ENCODE measurements at places on chromosomes 5 and 9.

DNA sequence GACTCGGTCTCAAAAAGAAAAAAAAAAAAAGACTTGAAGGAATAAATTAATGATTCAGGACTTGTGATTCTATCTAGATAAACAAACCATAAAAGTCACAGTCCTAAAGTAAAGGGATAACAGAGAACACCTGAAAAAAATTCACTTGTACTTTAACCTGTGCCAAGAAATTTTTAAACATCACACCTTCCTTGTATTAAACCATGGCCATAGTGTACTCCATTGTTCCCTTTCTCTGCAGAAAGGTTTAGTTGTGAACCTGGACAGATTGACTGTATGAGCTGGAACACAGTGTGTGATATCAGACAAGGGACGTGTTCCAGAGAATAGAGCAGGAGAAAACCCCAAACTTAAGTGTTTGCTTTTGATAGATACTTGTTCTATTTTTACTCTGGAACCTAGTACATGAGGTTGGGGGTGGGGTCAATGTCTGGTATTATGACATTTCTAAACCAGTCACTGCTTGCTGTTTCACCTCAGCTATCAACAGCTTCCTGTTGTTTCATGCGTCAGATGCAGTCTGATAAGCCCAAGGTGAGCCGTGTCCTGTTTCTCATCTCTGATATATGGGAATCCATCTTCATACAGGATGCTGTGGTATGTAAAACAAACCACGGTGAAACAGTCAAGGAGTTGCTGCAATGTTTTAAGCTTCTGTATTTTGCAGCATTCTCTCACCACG is 62.5 kb upstream of the ITGA1 start:
- DNase-seq: no peak

DNA sequence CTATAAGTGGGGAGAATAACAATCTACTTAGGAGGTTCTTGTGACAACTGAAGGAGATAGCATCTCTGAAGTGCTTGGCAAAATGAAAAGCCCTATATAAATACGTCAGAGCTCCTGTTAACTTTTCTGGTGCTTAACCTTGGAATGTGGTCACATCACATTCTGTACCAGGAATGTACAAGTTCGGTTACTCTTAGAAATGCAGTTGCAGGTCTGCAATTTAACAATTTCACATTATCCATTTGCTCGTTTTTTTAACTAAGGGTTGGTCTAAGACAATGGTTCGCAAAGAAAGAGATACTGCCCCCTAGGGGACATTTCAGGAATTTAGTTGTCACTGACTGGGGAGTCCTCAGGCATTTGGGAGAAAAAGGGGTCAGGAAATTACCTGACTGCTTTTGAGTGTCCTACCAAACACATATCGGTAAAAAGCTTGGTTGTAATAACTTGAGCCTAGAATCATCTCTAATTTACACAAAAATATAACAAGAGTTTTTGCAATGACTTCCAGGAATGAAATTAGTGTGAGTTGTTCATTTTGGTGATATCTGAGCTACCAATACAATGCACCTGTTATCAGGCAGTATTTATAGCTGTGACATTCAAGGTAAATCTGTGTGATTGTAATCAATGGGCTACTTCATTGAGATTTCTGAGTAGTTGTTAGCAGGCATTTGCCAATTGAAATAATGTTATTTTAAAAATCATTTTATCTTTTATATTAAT is 5.4 kb upstream of the HBEGF start:
- no peak for DNase-seq

DNA sequence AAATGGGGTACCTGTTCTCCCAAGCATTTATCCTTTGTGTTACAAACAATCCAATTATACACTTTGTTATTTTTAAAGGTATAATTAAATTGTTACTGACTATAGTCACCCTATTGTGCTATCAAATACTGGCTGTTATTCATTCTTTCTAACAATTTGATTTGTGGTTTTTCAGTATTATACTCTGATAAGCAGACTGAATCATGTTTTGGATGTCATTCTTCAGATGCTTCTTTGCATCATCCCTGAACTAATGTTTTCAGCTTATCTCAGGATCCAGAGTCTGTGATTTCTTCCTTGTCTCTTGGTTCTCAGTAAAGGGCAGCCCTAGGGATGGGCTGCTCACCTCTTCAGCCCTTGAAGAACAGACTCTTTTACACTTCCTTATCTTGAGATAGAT is 177.8 kb upstream of the SGCD start:
- DNase-seq: no peak

DNA sequence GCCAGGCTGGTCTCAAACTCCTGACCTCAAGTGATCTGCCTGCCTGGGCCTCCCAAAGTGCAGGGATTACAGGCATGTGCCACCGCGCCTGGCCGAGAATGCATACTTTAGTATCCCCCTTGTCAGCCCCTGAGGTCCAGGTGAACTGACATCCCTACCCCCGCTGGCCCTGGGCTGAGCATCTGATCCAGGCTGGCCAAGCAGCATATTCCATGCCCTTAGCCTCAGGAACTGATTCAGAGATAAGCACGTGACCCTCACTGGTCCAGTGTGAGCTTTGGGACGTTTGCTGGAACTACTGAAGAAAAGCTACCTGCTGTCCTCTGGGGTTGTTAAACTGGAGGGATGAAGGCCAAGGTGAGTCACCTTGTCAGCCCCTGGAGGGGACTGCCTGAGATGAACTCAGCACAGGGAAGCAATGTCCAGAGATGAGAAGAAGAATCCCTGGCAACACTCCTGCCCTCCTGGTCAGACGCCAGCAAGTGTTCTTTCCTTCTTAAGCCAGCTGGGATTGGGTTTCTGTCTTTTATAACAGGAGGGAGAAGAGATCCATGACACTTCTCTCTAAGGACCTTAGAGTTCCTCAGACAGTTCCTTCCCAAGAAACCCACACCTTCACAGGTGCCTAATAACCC is 59.1 kb upstream of the FBXW11 start:
- no peak for DNase-seq

- no peak for DNase-seq
Measured at GRCh38 chr9:128375865-128376264, 4.7 kb downstream of the URM1 start.

GRCh38 chr5:44389090-44389822 is at the start of gene FGF10:
Gene FGF10 (minus strand): TSS chr5:44389420. CDS start chr5:44388682, 738 bp downstream.
- peak; percentile 5 for DNase-seq

DNA sequence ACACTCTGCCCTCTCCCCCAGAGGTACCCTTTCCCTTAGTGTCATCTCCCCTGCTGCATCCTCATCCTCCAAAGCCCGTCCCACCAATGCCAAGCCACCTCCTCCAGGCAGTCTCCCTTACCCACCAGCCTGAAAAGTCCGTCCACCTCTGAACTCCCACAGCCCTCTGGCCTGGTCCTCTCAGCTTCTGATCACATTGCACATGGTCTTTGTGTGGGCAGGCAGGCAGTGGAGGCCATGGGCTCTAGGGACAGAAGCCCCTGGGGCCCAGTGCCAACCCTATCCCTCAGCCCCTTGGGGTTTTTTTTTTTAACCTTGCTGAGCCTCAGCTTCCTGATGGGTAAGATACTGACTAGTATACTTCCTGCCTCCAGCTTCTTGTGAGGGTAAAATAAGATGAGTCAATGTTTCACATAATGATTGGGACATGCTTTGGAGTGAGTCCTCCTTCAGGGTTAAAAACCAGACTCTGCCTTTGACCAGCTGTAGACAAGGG is 19.4 kb downstream of the CSF1R start:
- DNase-seq: no peak

DNA sequence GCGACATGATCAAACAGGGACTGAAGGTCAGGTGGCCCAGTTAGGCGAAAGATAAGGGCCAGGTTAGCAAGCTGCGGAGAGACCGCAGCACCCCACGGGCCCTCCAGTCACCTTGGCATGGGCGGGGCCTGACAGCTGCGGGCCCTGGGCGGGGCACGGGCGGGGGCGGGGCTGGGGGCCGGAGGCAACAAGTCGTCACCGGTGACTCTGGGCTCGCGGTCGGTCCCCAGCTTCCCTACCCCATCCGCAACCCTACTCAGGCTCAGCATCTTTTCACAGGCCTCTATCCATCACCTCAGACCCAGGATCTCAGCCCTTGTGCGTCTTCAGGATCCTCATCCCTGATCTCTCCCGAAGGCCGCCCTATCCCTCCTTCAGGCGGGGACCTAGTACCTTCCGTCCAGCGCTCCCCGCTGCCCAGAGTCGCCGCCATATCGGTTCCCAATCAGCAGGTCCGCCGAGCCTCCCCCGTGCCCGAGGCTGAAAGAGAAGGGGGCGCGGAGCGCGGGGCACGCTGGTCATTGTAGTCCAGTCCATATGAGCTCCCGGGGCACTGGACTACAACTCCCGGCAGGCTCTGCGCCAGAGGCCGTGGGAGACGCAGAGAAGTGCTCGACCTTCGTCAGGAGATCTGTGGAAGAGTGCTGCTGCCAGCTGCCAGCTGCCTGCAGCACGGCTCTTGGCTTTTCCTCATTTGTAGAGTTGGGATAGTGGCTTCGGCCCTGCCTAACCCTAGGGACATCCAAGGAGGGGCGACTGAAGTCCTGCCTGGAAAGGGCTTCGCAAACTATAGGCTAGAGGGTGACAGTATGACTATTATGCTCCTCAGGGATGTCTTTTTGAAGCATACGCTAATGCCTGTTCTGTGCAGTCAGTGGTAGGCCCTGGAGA is at the start of gene DNAJC18:
DNAJC18 (minus strand) TSS at position 513 of the 891 bp plus-strand sequence; CDS start at position 433, 80 bp downstream.
- peak; percentile 75 for DNase-seq

- DNase-seq: no peak
Measured at GRCh38 chr9:124757616-124758015, 13.5 kb downstream of the NR6A1 start.

DNA sequence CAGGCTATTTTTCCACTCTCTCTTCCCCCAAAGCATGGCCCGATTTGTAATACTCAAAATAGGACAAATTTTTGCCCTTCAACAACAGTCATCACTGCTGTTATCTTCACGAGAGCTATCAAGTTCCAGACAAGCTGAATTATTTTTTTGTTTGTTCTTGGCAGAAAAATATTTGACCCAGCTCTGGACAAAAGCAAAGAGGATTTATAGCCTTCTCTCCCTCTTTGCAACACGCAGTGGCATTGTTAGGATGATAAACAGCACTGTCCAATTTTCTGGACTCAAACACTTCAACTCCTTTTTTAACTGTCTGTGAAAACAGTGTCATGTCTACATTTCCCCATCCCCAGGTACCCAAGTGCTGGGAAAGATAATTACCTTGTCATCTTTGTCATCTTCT is 160.3 kb downstream of the SLF1 start:
- no peak for DNase-seq

GRCh38 chr9:127172066-127172707 is 49.8 kb upstream of the ANGPTL2 start:
- no peak for DNase-seq

DNA sequence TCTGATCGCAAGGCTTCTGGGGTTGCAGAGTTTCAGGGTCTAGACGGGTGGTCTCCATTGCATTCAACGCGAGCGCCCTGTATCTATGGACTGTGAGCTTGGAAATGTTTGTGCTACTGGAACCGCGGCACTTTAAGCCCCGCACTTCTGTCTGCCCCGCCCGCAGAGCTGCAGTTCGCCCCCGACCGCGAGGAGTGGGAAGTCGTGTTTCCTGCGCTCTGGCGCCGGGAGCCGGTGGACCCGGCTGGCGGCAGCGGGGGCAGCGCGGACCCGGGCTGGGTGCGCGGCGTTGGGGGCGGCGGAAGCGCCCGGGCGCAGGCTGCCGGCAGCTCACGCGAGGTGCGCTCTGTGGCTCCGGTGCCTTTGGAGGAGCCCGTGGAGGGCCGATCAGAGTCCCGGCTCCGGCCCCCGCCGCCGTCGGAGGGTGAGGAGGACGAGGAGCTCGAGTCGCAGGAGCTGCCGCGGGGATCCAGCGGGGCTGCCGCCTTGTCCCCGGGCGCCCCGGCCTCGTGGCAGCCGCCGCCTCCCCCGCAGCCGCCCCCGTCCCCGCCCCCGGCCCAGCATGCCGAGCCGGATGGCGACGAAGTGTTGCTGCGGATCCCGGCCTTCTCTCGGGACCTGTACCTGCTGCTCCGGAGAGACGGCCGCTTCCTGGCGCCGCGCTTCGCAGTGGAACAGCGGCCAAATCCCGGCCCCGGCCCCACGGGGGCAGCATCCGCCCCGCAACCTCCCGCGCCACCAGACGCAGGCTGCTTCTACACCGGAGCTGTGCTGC is 1.0 kb downstream of the ADAMTS19 start:
- no peak for DNase-seq

GRCh38 chr5:59835800-59836199 is 57.7 kb downstream of the PDE4D start:
- no peak for DNase-seq

DNA sequence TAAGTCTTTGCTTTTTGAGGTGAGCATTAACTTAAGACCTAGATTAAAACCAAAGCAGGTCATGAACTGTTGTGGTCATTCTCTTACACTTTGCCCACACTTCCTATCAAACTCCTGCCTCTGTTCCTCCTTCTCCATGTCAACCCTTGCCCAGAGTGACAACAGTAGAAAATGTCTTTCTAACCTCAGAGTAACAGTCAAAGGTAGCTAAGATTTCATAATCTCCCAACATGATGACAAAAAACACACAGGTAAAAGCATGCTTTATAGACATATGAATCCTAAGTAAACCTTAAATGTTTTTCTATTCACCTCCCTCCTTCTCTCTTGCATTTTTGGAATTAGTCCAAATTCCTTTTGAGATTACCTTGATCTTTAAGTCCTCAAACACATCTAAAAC is 422.3 kb downstream of the SPATA31D1 start:
- DNase-seq: no peak

DNA sequence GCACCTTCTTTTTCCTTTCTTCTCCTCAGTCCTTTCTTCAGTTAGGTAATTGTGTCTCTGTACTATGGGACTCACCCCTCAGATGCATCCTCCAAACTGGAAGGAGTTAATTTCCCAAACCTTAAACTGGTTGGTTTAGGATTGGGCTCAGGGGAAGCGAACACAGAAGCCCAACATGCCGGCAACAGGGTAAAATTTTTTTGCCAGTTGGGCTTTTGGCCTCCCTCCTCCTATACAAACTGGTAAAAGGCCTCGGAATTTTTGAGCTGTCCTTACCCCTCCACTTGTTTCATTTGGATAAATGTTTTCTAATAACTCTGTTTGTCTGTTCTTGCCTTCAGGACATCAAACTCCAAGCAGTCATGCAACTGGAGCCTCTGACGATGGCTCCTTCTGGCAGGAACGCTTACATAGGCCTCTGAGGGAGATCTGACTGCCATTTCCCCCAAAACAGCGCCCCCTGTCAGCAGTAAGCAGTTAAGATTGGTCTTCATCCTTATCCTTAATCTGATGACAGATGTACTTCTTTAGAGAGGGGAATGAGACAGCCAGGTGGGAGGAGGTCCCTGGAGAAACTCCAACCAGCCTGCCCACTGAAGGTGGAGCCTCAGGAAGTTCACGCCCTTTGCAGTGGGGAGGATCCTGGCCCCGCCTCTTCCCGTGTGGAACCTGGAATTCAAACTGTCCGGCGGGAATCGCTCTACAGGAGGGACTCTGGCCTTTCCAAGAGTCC is 57.8 kb upstream of the SPINK5 start:
- DNase-seq: no peak

GRCh38 chr9:126084008-126084407 is 242.6 kb upstream of the MVB12B start:
- DNase-seq: no peak
